Activated naive CD4-positive, alpha-beta T cell treated with anti-CD3 and anti-CD28 coated beads, Interleukin-2, amount 50 U/mL, for 16 hours (primary cell): ENCODE measurements at places on chromosomes 7 and 10.

DNA sequence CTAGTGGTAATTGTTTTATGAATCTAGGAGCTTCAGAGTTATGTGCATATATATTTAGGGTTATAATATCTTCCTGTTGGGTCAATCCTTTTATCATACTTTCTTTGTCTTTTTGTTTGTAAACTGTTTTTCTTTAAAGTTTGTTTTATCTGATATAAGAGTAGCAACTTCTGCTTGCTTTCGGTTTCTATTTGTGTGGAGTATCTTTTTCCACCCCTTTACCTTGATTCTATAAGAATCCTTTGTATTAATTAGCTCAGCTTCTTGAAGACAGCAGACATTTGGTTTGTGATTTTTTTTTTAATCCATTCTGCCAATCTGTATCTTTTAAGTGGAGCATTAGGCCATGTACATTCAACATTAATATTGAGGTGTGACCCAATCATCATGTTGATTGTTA, 9.3 kb downstream of the CASP7 start:
- DNase-seq = no peak

GRCh38 chr7:125427676-125428075, 498.1 kb upstream of the POT1 start:
- no peak for DNase-seq

GRCh38 chr10:106570268-106570667, 594.2 kb downstream of the SORCS1 start:
- DNase-seq = no peak

DNA sequence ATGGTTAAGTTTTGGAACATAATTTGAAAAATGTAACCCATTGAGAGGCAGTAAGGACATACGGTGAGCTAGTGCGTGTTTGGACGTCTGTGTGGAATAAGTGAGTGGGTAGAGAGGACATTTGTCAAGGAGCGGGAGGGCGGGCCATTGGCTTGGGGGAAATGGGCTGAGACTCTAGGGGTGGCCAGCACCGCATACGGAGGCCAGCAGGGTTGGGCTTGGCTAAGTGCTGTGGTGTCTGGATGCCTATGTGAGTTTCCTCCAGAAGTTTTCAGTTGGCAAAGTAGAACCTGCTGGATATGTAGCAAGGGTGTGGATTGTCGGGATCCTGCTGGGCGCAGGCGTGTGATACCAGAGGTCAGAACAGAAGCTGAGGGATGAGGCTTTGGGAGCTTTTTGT, 103.0 kb downstream of the TCF7L2 start:
- no peak for DNase-seq

- no peak for DNase-seq
These were observed 62.7 kb downstream of the ADRA2A start for GRCh38 chr10:111139567-111139966.

DNA sequence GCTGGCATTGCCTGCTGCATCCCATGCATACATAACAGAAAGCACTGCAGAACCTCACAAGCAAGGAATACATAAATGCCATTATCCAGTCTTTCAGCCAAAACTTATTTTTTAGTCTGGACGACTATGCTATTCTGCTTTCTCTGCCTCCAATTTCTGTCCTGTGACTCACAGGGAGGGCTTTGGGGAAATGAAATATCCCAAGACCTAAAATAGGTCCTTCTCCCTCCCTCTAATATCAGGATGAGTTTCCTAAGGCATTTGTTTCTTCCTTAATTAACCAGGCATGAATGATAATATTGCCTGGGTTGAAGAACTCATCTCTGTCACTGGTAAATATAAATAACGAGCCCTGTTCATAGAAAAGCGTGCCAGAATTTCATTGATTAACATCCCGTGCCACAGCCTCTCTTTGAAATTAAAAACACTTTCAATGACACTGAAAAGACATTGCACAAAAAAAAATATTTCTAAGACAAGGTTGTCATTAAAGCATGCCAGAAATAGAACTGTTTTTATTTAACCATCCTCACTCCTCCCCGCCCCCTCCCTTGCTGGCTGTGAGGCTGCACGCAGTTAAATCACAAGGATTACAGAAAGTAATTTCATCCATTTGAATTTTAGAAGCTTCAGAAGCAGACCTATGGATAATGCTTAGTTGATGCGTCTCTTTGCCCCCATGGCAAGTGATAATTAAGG, 103.0 kb upstream of the ANKRD1 start:
- DNase-seq = no peak

DNA sequence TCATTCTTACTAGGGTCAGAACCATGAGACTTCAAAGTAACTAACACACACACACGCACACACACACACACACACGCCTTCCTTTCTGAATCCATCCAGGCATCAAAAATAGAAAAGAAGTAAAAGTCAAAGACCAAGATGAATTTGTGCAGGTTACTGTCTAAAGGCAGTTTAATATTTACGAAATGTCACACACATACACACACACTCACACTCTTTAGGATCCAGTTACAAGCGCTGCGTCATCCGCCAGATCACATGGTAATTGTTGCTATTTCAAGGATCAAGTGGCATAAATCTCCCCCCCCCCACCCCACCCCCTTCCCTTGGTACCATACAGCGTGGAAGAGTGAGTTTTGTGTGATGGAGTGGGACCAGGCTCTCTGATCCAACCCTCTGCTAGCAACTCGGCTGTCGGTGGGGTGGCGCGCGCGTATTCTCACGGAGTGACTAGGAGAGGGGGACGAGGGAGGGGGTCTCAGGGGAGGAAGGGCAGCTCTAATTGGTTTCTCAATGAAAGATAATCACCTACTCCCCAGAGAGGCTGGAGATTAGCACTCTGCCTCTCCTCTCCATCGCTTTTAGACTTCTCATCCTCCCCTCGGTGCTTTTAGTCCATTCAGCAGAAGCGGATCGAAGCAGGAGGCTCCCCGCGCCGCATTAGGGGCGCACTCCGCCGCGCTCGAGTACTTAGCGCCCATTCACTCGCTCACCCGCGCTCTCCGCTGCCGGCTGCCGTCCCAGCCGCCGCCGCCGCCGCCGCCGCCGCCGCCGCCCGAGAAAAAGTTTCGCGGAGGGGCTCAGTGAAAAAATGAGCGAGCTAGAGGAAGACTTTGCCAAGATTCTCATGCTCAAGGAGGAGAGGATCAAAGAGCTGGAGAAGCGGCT, 83.5 kb upstream of the PRKG1 start:
- no peak for DNase-seq

- no peak for DNase-seq
These were observed 164.4 kb upstream of the NAMPT start for GRCh38 chr7:106448992-106449859.

GRCh38 chr7:40418983-40419382, 284.2 kb downstream of the SUGCT start:
- DNase-seq = no peak

- DNase-seq = no peak
These were observed 29.3 kb downstream of the ASNS start for GRCh38 chr7:97842772-97843345.

DNA sequence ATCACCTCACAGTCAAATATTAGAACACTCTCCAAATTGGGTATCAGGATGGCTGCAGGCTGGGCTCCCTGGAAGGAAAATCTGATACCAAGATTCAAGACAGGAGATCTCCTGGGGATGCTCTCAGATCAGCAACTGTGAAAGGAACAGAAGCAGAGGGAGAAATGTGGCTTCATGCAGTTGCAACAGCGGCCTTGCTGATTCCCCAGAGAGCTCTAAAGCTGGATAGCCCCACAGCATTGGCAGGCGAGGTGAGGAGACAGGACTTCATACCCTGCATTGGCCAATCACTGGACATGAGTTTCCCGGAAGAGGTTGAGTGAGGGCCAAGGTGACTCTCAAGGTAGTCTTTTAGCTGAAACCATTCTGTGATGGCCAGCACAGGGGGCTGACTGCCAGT, 190.6 kb downstream of the PTPN20 start:
- DNase-seq = no peak

- DNase-seq = no peak
These were observed 59.4 kb downstream of the FAM171A1 start for GRCh38 chr10:15311569-15312280.

DNA sequence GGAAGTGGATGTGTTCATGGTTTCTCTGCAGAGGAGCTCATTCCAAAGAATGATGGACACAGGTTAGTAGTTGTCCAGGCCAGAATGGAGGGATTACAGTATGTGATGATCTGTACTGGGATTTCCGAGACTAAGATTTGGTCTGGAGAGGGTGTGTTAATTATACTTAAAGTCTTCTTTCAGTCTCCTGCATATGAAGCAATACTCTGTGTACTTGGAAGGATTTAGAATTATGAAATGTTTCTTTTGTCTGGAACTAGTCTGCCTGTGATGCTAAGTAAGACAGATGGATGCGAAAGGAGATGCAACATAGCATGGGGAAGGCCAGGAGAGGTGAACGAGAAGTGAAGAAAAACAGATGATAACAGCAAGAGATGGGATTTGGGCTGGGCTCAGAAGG, 305.1 kb upstream of the LYZL1 start:
- no peak for DNase-seq

GRCh38 chr7:4177001-4177400, 505.1 kb upstream of the FOXK1 start:
- DNase-seq = no peak

GRCh38 chr7:20199015-20199737, 18.0 kb downstream of the MACC1 start:
- DNase-seq = no peak

- no peak for DNase-seq
These were observed 257.9 kb downstream of the PTEN start for GRCh38 chr10:88121361-88121760.

DNA sequence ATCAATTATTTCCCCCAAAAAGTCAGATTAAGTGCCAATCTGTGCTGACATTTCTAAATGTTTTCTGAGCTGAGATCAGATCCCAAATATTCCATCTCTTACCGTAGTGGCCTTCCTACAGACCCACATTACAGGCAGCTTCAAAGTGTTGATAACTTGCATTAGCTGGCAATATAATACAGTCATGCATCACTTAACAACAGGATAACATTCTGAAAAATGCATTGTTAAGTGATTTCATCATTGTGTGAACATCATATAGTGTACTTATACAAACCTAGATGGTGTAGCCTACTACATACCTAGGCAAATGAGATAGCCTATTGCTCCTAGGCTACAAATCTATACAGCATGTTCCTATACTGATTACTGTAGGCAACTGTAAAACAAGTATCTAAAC, 22.4 kb downstream of the SLC25A13 start:
- no peak for DNase-seq

DNA sequence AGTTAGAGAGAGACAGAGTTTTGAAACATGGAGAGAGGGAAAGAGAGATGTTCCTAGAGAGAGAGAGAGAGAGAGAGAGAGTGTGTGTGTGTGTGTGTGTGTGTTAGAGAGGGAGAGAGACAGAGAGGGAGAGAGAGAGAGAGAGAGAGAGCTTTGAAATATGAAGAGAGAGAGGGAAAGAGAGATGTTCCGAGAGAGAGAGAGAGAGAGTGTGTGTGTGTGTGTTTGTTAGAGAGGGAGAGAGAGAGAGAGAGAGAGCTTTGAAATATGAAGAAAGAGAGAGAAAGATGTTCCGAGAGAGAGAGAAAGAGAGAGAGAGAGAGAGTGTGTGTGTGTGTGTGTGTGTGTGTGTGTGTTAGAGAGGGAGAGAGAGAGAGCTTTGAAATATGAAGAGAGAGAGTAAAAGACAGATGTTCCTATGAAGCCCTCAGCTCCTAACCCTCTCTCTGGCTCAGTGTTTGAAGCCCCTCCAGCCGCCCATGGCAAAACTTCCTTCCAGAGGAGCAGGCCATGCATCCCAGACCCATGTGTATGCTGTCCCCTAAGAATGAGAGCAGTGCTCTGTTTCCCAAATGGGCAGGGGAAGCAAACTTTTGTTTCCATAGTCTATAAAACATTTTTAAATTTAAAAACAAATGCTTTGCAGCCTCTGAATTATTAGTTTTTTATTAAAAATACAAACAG, 130.9 kb downstream of the KCNMA1 start:
- DNase-seq = no peak
